Esophagus squamous epithelium (tissue), 5 donors: ENCODE measurements at places on chromosomes 11 and 22.

DNA sequence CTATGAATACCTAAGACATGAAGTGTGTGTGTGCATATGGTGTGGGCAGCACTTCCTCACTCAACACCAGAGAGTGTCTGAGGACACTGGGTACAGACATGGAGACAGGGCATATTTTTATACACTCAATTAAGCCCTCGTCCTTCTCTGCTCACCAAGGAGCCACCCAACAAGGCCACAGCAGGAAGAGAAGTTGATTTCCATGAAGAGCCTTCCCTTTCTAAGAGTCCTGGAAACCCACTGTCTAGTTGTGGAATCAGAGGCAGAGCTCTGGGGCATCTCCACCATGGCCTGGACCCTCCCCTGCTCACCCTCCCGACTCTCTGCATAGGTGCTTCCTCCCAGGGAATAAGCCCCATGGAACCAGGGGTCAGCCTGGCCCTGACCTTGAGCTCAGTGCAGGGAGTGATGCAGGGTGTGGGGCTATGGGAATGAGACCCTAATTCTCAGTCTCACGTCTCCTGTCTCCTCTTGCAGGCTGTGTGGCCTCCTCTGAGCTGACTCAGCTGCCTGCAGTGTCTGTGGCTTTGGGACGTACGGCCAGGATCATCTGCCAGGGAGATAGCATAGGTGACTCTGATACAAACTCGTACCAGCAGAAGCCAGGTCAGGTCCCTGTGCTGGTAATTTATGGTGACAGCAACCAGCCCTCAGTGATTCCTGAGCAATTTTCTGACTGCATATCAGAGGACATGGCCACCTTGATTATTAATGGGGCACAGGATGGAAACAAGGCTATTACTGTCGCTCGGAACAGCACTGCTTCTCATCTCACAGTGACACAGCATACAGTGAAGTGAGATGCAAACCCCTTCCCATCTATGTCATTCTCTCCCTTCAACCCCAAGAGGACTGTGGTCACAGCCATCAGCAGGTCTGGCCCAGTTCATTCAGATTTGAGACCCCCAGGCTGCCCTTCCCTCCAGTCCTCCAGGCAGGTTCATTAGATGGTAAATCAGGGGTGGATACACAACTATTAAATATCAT is 14.6 kb upstream of the IGLL5 start:
- no peaks in the 10 kb centered on the region for H3K36me3 ChIP-seq
- no peak for DNase-seq
- H3K27me3 ChIP-seq: no peaks in the 10 kb centered on the region
- H3K4me1 ChIP-seq: no peaks in the 10 kb centered on the region
- H3K4me3 ChIP-seq: no peak overlapping the region
- no peak overlapping the region for H3K27ac ChIP-seq

DNA sequence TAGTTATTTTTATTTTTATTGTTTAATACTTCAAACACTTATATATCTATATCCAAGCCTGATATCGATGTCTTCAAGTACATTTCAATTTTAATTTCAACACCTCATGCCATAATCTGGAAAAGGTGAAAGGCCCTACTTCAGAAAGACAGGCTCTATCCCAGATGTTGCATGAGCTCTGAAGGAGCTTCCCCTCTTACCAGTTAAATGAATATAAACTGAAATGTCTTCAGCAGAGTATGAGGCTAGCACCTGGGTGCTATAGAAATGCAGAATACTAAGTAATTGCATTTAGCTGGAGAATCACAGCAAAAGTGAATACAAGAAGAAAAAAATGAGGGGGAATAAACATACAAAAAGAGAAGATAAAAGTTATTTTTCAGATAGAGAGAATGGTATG is 11.5 kb upstream of the GRIA4 start:
- no peak overlapping the region for H3K27ac ChIP-seq
- no peak overlapping the region for H3K4me3 ChIP-seq
- no peaks in the 10 kb centered on the region for H3K27me3 ChIP-seq
- H3K36me3 ChIP-seq: no peaks in the 10 kb centered on the region
- DNase-seq: no peak
- H3K4me1 ChIP-seq: no peaks in the 10 kb centered on the region

DNA sequence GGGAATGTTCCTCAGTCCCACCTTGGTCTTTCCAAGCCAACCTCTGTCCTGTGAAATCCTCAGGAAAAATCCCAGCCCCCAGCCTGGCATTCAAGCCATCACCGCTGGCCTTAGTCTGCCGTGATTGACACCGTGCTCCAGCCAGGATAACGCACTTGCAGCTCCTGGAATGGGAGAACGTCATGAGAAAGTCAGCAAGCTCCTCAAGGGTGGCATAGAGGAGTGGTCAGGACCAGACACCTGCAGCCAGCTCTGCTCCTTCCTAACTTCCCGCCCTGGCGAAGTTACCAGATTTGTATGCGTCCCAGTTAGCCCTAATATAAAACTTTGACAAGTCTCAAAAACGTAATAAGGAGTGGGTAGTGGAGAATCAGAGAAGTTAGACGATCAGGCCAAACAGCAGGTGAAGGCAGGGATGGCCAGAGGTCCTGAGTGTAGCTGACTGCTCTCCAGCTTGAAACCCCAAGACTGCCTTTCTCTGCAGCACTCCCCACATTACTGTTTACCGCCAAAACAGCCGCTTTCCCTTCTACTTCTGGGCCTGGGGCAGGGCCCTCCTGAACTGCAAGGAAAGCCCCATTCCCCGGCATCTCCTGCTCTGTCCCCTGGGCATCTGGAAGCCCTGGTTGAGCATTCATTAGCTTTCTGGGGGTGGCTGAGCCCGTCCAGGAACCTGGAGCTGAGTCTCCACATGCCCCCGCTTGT is 1.3 kb upstream of the DKK3 start:
- H3K4me1 ChIP-seq: peaks cover 26% of the 10 kb centered on the region
- no peaks in the 10 kb centered on the region for H3K27me3 ChIP-seq
- no peaks in the 10 kb centered on the region for H3K36me3 ChIP-seq

- peaks cover 13% of the 10 kb centered on the region for H3K4me1 ChIP-seq
- H3K27me3 ChIP-seq: no peaks in the 10 kb centered on the region
- no peak overlapping the region for H3K27ac ChIP-seq
- no peak for DNase-seq
Observed at GRCh38 chr11:58004664-58005063, 19.0 kb upstream of the OR9Q1 start.
